ENCODE measurements at places on chromosomes 6 and 20.

GRCh38 chr6:44109212-44109611, 18.0 kb downstream of the MRPL14 start:
- DNase-seq: no peak

DNA sequence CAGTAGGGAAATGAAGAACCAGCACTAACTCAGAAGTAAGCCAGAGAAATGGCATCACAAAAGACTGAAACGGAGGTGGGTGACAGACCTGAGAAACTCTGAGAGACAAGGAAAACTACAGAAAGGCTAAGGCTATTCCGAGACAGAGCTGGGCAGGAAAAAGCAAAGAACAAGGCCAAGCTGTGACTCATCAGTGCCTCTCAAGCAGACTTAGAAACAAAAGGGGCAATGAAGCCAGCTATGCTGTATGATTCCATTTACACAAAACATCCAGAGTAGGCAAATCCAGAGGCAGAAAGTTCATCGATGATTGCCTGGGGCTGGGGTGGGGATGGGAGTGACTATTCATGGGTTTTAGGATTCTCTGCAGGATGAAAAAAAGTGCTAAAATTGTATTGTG, 50.0 kb downstream of the SLC23A2 start:
- DNase-seq: peak; percentile 72

DNA sequence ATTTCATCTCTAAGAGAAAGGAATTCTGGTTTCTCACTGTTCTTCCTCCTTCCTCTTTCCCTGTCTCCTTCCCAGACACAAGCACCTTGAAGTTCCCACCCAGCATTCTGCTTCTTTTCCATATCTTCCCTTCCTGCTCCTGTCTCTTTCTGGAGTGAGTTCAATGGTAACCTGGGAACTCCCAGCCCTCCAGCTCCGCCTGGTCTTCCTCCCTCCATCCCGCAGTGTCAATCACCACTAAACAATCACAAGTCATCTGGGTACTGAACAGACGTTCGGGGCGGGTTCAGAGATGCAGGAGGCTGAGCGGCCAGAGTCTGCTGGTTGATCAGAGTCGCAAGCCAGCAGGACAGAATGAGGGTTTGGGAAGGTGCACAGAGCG, 7.7 kb downstream of the TTBK1 start:
- DNase-seq: no peak

DNA sequence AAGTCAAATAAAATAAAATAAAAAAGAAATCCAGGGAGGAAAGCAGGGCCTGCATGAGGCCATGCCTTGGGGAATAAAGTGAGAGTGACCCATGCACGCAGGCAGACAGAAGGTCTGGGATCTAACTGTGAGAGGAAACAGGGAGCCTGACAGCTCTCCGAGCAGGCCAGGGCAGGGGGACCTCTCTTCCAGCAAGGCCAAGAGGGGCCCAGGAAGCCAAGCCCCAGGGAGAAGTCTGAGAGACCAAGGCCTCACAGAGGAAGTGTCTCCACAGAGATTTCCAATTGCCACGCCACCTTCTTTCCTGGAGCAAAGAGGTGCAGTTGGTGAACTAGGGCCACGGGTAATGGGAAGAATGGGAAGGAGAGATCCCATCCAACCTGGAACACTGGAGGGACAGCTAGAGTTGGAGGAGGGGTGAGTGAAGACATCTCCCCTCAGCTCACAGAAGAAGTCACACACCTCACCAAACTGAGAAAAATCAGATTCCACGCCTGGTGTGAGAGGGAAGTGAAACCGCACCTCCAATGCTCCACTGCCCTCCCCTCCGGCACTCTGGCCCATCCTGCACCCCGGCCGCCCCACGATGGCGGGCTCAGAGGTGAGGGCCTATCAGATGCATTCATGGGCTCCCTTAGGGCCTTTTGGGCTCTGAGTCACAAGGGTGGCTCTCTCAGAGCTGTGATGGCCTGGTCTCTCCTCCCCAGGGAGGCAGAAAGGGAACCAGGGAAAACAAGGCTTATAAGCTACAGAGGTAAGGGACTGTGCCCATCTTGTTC, 25.1 kb upstream of the TAF8 start:
- DNase-seq: no peak

DNA sequence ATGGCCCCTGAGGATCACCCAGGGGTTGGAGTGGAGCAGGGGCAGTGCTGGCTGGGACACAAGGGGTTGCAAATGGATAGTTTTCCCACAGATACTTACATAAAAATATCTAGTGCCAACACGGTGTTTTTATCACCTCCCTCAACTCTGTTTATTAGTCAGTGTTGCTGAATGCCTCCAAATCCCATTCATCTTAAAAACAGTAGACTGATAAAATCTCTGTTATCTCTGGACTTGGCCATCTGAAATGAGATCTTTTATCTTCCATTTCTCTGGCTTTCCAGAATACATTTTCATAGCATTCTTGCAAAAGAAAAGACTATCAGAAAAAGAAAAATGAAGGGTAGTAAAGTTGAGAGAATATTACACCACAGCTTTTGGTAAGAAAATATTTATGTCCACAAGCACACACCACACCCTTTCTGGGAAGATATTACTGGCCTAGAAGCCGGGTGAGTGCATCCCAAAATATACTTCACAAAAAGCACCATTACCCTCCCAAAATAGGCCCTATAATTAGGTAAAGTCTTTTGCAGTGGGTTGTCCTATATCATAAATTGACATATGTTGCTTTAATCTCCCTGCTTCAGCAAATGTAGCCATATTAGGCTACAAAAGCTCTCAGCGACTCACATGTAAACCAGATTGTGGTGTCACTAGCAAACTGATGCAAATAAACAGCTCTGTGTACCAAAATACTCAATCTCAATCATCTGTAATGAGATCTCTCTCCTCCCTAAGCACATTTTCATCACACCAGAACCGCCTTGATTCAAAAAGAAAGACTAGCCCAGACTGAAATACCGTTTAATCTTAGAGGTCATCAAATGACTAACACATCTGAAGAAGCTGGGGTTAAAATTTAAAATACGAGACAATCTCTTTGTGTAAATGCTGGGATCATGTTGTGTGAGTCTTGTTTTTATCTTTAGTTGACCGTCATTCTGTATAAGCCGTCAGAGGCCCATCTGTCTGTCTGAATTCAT, 96.7 kb downstream of the FYN start:
- no peak for DNase-seq

GRCh38 chr20:46698788-46699187, 9.5 kb upstream of the TP53RK start:
- DNase-seq: no peak

DNA sequence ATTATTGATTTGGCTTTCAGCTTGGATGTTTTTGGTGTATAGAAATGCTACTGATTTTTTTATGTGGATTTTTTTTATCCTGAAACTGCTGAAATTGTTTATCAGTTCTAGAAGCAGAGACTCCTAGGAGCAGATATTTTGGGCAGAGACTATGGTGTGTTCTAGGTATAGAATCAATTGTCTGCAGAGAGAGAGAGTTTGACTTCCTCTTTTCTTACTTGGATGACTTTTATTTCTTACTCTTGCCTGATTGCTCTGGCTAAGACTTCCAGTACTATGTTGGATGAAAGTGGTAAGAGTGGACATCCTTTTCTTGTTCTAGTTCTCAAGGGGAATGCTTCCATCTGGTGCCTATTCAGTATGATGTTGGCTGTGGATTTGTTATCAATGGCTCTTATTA, 370.6 kb downstream of the PHF3 start:
- no peak for DNase-seq

- no peak for DNase-seq
Observed at GRCh38 chr20:20663841-20664240, 48.6 kb downstream of the RALGAPA2 start.

DNA sequence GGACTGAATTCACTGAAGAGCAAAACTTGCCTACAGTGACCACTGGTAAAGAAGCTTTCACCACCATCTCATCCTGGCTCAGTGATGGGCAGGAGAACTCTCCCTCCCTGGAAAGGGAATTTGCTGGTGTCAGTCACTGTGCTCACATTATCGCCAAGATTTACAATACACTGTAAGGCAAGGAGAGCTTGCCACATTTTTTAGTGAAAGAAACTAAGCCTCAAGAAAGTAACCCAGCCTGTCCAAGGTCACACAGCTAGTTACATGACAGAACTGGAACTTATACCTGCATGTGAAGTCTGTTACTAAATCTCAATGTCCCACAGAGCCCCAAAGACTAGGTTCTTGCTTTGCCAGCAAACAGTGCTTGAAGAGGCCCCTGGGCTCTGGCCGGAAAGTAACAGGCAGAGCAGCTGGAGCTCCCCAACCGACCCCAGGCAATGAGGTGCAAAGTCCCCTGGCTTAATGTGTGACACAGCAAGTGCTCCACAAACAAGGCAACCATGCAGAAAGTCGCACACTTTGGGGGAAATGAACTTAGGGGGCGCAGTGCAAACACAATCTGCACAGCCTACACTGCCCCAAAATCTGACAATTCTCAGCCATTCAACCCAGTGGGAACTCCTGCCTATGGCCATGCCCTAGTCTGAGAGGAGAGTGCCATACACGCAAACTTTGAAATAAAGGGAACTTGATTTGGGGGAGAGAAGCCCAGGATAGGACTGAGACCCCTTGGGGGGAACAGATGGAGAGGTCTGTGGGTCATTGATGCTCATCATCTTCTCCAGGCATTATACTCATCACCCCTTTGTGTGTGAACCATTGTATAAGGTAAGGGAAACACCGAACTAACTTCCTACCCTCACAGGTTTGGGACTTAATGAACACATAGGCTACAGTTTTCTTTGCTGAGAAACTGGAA, 1.9 kb downstream of the BCL2L1 start:
- DNase-seq: no peak

DNA sequence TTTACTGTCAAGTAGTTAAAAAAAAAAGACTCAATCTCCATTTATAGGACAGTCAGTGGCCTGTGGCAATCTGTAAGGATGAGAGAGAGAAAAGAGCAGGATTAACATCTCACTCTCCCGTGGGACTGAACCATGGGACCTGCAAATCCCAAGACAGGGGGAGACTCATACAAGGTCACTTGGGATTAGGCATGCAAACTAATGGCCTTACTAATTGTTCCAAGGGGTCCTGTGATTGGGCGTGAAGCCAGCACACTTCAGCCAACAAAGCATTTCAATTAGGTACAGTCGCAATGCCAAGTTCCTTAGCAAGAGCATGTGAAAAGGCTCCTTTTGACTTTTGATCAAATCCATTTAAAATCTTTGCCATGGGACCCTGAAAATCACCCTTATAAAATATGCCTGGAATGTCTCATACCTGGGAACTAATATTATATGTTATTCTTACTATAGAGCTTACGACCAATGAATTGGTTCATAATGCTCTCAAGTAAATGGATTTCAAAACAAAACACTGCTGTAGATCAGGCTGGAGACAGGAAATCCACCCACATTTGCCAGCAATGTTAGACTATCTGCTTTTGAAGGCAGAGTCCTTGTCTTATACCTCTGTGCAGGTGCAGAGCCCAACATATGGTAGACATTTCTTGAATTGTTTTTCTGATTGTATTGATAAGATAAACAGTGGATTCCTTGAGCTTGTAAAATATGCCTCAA, 412.5 kb downstream of the GJA1 start:
- no peak for DNase-seq

GRCh38 chr20:33444797-33445560, 1.4 kb upstream of the SNTA1 start:
- no peak for DNase-seq

GRCh38 chr6:46410334-46410953, 80.8 kb downstream of the RCAN2 start:
- no peak for DNase-seq

- no peak for DNase-seq
Observed at GRCh38 chr6:68008445-68008844, 626.6 kb upstream of the ADGRB3 start.

DNA sequence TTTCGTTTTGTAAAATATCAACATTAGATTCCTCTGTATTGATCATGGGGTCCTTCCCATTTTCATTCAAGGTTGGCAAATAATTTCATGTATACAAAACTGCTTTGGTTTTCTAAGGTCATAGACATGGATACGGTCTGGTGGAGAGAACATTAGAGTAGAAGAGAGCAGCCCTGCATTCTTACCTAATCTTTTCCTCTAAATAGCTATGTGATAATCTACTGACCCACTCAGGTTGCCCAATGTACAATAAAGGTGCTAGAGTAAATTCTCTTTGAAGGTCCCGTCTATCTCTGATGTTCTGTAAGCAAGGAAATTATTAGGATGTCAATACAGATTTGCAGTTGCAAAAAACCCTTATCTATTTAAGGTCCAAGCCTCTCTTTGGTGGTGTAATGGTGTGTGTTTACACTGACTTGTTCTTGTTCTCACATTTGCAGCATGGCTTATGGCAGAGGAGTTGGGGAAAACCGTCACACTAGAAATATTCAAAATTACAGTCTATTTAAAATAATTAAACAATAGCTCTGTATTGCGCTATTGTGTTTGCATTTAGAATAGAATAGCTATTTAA, 31.2 kb upstream of the NOX3 start:
- DNase-seq: no peak

DNA sequence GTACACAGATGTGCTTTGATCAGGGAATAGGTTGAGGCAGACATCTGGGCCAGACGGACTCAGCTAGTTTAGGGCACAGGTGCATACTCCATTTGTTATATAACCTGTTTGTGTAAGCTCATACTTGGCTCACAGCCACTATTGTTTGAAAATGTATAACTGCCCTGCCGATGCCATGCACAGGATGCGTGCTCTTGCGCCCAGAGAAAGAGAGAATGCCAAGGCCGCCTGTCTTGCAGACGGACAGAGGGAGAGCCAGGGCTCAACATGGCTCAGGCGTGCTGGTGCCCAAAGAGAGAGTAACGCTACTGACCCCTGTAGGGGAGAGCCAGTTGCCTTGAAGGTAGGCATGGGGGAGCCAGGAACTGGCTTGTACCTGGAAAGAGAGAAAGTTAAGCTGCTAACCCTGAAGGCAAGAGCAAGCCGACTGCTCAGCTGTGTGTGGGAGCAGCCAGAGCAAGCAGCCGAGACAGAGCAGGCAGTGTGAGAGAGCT, 57.7 kb downstream of the FAM229B start:
- no peak for DNase-seq

DNA sequence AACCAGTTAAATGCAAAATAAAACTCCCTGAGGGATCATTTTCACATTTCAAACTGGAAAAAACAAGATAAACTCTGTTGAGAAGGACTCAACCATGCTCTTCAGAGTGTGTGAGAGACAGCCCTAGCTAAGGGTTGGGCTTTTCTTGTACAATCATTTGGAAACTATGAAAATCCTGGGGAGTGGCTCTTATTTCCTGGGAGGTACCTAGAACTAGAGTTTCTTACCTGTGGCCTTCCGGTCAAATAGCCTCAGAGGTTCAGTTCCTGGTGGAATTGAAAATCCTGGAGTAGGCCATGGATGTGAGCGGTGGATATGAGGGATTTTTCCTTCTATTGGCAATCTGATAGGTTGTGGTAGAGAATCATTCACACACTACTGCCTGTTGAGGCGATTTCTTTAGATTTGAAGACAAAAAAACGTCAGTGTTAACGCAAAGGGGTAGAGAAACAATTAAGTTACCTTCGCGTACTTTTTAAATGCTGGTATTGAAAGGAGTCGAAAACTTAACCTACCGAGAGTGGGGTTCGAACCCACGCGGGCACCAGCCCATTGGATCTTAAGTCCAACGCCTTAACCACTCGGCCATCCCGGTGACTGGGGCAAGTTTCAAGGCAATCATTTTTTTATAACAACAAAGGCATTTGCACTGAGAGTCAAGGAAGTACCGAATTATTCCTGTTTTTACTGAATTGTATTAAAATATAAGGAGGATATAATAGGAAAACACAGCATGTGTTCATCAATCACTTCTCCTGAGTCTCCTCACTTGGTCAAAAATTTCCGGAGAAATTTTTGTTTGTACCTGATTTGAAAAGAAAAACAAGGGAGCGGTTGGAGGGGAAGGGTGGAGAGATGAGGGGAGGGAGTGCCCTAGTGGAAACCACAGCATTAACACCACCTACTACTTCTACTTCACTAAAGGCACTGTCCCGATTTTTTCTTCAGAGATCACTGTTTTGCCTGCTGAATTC, 191.3 kb downstream of the OR2B2 start:
- DNase-seq: peak; percentile 62

GRCh38 chr6:168597471-168597875, 156.5 kb downstream of the SMOC2 start:
- no peak for DNase-seq
